ENCODE measurements at places on chromosomes 5 and 9. TPM values are rescaled to one million over a fixed set of nuclear protein-coding genes. Genes with fewer than 3 reads are reported as not detected.

DNA sequence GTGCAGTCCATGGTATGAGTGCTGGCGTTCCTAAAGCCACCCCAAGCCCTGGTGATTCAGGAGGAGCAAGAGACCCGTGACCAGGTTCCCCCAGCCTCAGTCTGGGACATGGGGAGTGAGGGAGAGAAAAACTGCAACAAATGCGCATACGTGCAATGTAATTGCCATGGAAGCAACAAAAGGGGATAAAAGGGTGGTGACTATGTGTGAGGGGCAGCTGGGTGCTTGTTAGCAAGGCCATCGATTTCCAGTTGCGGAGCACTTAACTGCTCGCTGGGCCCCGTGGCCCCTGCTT is 709 bp upstream of the SH3PXD2B start:
- no peak for DNase-seq

ANGPTL2 gene
- total RNA-seq = 14.7 TPM

DNA sequence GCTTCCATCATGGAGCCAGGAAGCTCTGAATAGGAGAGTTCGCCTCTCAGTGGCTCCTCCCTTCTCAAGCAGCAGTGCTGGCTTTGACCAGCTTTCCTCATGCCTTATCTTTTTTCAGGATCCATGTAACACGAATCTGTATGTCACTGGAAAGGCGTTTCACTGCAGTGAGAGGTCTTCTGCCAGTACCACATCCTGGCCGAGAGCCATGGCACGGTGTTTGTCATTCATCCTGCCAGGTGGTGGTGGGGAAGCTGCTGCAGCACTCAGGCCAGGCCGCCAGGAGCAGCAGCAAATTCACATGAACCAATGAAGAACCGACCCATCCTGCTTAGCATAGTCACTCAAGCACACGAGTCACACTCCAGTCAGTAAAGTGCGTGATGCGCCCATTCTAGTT is 179.0 kb downstream of the FANCC start:
- peak; percentile 36 for DNase-seq

GRCh38 chr9:113139953-113140352 is 10.9 kb upstream of the SLC31A2 start:
- no peak for DNase-seq

ABO gene
- total RNA-seq = not detected

All from IMR-90 (cell line).